ENCODE measurements at places on chromosomes 13 and 19.

GRCh38 chr13:103287659-103288058 lies 221.4 kb upstream of the SLC10A2 start:
- no peak for DNase-seq

- no peak for DNase-seq
Observed at GRCh38 chr13:36275190-36276002, 22.2 kb downstream of the CCDC169 start.

DNA sequence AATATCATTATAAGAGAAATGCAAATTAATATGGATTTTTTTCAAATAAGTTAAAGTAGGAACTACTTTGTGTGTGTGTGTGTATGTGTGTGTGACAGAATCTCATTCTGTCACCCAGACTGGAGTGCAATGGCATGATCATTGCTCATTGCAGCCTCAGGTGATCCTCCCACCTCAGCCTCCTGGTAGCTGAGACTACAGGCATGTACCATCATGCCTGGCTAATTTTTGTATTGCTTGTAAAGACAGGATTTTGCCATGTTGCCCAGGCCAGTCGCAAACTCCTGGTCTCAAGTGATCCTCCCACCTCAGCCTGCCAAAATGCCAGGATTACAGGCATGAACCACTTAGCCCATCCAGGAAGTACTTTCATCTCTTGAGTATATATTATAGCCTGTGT lies 3.2 kb upstream of the ERVV-2 start:
- DNase-seq = no peak

- DNase-seq = no peak
Observed at GRCh38 chr19:32866061-32866460, 3.5 kb downstream of the SLC7A9 start.

- no peak for DNase-seq
Observed at GRCh38 chr19:16673231-16673630, 12.3 kb downstream of the TMEM38A start.

DNA sequence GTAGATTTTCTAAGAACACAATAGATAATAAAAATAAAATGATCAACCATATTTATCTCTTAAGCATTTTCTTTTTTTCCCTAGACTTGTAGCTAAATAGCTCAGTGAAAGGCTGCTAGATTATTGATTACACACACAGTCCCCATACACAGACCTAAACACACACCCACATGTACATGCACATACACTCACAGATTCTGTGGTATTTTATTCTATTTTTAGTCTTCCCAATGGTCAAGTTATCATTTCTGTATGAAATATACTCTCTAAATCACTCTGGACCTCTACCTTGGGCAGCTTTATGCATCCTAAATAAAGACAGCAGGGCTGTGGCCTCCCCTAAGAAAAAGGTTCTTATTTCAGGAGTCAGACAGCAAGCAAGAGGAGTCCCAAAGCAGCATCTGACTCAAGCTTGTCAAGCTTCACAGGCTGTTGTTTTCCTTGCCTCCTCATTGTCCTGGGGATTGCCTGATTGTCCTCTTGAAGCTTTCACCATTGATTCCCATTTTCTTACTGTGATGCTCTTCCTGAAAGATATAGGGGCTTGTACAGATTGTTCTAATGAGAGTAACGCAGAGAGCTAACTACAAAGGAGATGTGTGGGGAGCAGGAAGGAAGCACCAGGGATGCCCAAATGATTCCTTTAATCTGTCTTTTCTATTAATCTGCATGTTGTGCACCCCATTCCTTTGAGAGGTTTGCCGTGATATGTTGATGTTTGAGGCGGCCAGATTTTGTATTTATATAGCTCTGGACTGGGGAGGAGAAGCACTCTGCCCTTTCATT lies 986.5 kb downstream of the PCDH17 start:
- no peak for DNase-seq

GRCh38 chr13:101708115-101708514 lies 255.6 kb downstream of the ITGBL1 start:
- DNase-seq = no peak

GRCh38 chr19:58003174-58003828 lies 681 bp upstream of the ZNF606 start:
- DNase-seq = no peak

- no peak for DNase-seq
Observed at GRCh38 chr13:31367410-31367809, 167.6 kb downstream of the B3GLCT start.

- DNase-seq = no peak
Observed at GRCh38 chr13:43401361-43401760, 378.0 kb downstream of the DNAJC15 start.
